ENCODE measurements at places on chromosomes 6 and 20.

- DNase-seq: no peak
These were observed 234.4 kb upstream of the MCHR2 start for GRCh38 chr6:100228437-100228833.

GRCh38 chr6:106117579-106117978, 31.4 kb downstream of the PRDM1 start:
- no peak for DNase-seq

GRCh38 chr20:17731233-17731632, 31.5 kb downstream of the BANF2 start:
- DNase-seq: no peak

- DNase-seq: no peak
These were observed 1019.5 kb upstream of the MAP3K7 start for GRCh38 chr6:91606148-91606901.

DNA sequence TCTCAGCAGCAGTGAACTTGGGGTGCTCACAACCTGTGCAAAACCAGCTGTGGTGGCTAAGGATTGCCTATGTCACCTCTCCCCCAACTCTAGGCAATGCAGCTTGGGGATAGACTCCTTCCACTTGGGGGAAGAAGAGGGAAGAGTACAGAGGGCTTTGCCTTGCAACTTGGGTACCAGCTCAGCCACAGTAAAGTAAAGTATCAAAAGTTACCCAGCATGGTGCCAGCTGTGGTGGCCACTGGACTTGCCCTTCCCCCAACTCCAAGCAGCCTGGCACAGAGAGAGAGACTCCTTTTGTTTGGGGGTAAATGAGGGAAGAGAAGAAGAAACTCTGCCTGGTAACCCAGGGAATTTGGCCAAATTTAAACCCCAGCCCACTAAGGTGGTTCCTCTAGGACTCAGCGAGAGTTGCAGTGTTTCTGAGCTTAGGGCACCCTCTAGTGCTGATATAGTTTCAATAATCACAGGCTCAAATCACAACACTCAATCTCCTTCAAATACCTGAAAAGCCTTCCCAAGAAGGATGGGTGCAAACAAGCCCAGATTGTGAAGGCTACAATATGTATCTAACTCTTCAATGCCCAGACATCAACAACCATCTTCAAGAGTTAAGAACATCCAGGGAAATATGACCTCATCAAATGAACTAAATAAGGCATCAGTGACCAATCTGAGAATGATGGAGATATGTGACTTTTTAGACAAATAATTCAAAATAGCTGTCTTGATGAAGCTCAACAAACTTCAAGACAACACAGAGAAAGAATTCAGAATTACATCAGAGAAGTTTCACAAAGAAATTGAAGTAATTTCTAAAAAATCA, 7.6 kb upstream of the DEFB129 start:
- peak; percentile 4 for DNase-seq

GRCh38 chr6:107531868-107532267, 42.0 kb downstream of the SOBP start:
- DNase-seq: no peak

GRCh38 chr6:162688751-162689345, 38.7 kb downstream of the PRKN start:
- DNase-seq: no peak

DNA sequence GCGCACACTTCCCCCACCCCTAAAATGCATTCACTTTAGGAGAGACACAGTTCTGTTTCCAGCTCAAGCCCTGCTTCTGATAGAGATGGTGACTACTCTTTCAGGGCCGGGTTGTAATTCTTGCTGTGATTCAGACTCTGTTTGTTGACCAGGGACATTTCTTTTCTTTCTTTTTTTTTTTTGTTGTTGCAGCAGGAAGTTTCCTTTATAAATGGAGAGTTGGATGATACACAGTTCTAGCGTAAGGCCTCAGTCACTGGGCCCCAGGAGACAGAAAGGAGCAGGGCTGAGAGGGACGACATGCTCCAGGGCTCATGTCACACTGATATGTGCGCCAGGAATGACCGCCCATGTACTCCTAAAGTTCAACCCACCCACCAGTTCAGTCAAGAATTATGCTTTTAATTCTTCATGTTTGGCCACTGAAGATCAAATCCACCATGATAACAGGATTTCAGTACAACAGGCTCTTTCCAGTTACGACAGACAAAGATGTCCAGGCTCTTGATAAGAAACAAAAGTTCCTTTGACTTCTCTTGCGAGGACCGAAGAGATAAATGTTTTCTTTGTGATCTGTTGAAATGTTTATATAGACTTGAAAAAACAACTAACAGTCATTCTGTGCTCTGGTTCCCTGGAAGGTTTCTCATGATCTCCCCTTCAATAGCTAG, 142.5 kb downstream of the CD164 start:
- no peak for DNase-seq
